ENCODE measurements at places on chromosomes 11 and 22.

DNA sequence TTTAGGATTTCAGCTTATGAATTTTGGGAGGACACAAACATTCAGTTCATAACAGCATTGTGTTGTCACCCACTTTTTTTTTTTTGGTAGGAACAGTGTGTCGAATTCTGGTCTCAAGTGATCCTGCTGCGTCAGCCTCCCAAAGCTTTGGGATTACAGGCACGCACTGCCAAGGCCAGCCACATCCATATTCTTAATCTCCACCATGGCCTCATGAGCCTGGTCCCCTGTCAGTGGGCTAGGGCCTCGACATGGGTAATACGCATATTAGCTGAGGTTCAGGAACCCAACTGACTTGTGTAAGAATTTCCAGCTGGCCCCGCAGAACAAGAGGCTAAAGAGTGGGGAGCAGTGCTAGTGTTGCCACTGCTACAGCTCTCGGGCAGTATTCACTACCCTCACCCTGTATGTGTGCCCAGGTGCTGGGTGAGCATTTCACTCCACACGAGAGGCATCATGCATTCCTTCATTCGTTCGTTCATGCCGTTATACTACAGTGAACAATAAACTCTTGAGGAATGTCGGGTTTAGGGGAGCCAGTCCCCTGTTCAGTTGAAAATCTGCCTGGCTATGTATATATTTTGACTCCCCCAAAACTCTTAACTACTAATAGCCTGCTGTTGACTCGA lies 5.2 kb upstream of the VPREB1 start:
- DNase-seq = no peak

DNA sequence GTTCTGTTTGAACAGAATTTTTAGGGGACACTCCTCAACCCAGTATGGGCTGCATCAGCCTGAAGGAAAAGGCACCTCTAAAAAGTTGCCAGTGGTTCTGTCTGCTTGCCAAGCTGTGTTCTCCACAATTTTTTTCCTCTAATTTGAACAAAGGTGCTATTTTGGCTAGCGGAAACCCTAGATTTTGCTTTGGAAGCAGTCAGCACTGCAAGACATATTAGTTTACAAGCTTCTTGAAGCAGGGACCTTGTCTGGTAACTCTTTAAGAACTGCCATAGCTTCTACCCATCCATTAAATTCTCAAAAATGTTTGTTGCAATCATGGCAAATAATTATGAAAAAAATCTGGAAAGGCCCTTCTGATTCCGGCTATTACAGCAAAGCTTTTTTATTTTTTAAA lies 75.6 kb upstream of the HEPHL1 start:
- no peak for DNase-seq

GRCh38 chr11:29676993-29677392 lies 339.8 kb downstream of the KCNA4 start:
- DNase-seq = no peak

DNA sequence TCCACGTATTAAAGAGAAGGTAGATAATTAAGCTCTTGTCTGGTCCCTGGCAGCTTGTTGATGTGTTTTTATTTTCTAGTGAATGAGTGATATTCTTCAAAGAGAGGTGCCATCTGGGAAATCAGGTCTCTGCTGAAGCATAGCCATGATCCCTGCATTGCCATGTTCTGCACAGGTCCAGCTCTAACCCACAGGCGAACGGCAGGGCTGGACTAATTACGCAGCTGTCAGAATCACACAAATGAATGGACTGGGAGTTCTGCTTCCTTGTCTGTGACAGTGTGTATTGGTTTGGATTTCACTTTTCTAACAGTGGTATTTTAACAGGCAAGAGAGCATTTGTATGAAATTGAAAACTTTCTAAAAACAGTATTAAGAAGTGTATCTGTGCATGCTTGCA lies 235.6 kb downstream of the FAT3 start:
- no peak for DNase-seq

DNA sequence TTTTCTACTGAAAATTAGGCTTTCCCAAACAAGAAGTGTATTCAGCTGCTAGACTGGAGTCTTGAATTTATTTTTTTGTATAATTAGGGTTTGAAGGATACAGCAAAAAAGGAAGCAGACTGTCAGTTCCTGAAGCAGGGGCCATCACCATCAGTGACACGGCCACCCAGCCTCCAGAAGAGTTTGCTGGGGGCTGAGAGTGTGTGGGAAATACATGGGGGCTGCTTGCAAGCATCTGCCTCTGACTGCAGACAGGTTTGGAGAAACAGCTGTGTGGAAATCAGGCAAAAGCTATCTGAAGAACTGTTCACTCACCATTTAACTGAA lies 23.0 kb downstream of the FZD4 start:
- DNase-seq = no peak

GRCh38 chr11:2748061-2748813 lies 48.4 kb upstream of the KCNQ1OT1 start:
- DNase-seq = no peak

GRCh38 chr11:125923012-125923579 lies 18.8 kb downstream of the DDX25 start:
- DNase-seq = peak; percentile 44

DNA sequence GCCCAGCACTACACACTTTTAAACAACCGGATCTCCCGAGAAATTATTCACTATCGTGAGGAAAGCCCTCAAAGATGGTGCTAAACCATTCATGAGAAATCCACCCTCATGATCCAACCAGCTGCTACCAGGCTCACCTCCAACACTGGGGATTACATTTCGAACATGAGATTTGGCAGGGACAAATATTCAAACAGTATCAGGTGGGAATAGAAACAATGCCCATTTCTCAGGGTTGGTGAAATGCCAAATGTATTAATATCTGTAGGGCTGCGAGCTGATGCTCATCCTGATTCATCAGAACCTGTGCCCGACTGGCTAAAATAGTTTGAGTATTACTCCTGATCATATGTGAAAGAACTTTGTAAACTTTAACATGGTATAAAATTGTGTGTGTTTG lies 15.8 kb upstream of the PTPRJ start:
- DNase-seq = no peak

GRCh38 chr11:107705027-107705426 lies 6.8 kb downstream of the SLN start:
- peak; percentile 83 for DNase-seq

DNA sequence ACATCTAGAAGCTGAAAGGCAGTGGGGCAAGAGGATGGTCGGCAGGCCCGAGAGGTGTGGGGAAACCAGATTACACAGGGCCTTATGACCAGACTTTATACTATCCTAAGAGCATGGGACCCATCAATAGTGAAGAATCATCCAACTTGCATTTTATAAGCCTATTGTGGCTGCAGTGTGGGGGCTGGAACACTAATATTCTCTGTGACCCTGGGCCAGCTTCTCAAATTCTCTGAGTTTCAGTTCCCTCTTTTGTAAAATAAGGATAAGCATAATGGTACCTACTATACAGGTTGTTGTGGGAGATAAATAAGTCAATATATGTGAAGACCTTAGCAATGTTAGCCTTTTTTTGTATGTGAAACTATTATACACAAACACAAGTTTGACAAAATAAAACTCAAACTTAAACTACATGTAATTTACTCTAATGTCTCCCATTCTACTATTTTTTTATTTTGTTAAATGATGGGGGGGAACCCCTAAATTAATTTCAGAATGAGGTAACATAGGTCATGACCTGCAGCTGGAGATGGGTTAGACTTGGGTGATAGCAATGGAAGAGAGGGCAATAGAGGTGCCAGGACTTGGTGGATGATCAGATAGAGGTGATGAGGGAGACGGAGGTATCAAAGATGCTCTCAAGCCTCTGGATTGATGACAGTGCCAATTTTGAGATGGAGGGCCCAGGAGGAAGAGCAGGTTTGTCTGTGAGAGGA lies 30.1 kb downstream of the SMCO4 start:
- DNase-seq = no peak

Data from HFFc6 (cell line).